Naive thymus-derived CD8-positive, alpha-beta T cell (primary cell): ENCODE measurements at places on chromosomes 6 and 20.

GRCh38 chr6:2854396-2854982, 12.8 kb upstream of the SERPINB1 start:
- no peak for DNase-seq
- peak overlapping the region; percentile 86 for H3K27ac ChIP-seq
- no peaks in the 10 kb centered on the region for H3K36me3 ChIP-seq
- no peaks in the 10 kb centered on the region for H3K27me3 ChIP-seq
- peaks cover 67% of the 10 kb centered on the region for H3K4me1 ChIP-seq

DNA sequence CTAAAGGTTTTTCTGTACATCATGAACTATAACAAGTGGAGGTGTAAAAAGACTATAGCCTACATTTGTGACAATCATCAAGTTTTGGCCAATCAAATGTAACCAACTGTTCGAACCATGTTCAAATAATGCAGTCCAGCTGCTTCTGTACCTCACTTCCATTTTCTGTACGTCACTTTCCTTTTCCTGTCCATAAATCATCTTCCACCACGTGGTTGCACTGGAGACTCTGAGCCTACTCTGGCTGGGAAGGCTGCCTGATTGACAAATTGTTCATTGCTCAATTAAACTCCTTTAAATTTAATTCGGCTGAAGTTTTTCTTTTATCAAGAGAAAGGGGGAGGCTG, 270.4 kb upstream of the JARID2 start:
- H3K36me3 ChIP-seq = no peaks in the 10 kb centered on the region
- H3K27ac ChIP-seq = no peak overlapping the region
- no peaks in the 10 kb centered on the region for H3K27me3 ChIP-seq
- DNase-seq = no peak
- H3K4me1 ChIP-seq = no peaks in the 10 kb centered on the region
- H3K4me3 ChIP-seq = no peak overlapping the region

GRCh38 chr6:119310486-119311036, 39.0 kb downstream of the MAN1A1 start:
- H3K4me3 ChIP-seq = no peak overlapping the region
- peaks cover 25% of the 10 kb centered on the region for H3K4me1 ChIP-seq
- peaks cover 9% of the 10 kb centered on the region for H3K36me3 ChIP-seq
- no peak overlapping the region for H3K27ac ChIP-seq

GRCh38 chr20:47241345-47241781, 115.1 kb downstream of the ZMYND8 start:
- H3K36me3 ChIP-seq = peaks cover 9% of the 10 kb centered on the region
- peaks cover 2% of the 10 kb centered on the region for H3K4me1 ChIP-seq
- H3K27me3 ChIP-seq = no peaks in the 10 kb centered on the region
- H3K4me3 ChIP-seq = no peak overlapping the region
- no peak for DNase-seq
- no peak overlapping the region for H3K27ac ChIP-seq

DNA sequence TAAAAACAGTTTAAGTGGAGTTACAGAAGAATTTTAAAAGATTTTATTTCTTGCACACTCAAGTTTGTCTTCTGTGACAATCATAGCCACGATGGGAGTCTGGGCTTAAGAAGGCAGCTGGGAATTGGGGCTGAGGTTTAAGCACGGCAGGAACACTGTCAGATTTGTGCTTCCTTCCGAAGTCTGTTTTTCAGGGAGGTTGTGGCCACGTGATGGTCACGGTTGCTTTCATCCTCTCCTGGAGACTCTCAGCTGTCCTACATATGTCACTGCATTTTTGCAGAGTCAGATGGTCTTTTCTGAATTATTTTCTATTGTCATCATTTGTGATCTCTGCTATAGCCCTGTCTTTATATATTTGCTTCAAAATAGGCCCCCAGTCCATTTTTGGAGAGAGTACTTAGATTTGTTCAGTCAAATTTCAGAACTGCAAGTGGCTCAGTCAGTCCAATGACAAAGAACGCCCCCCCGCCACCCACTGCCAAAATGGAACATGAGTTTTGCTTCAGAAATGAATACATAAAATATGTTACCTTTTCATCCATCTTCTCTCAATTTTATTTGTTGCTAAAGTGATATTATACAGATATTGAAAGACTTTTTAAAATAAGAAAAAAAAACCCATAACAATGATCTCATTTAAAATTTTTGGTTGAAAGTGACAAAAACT, 111.8 kb upstream of the ZFP64 start:
- H3K4me3 ChIP-seq = no peak overlapping the region
- H3K4me1 ChIP-seq = peaks cover 55% of the 10 kb centered on the region
- no peaks in the 10 kb centered on the region for H3K27me3 ChIP-seq
- no peak overlapping the region for H3K27ac ChIP-seq
- no peaks in the 10 kb centered on the region for H3K36me3 ChIP-seq
